ENCODE measurements at places on chromosomes 11 and 22.

GRCh38 chr22:23574371-23574811 lies 5.7 kb downstream of the IGLL1 start:
- DNase-seq: no peak

GRCh38 chr11:3934658-3935057 lies 79.2 kb downstream of the STIM1 start:
- no peak for DNase-seq

DNA sequence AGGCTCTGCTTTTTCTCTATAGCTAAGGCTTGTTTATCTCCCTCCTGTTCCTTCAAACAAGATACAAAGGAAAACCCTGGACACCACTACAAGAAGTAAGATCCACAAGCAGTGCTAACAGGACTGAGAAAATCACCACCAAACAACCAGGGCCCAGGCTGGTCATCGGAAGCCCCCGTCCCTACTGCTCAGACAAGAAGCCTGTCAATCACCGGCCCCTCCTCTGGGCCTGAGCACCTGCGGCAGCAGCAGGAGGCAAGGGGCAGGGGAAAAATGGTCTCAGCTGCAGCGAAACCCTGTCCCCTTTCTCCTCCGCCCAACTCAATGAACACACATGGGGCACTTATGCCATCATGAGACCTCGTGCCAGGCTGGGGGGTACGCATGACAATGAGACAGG lies 155.2 kb downstream of the CEP164 start:
- no peak for DNase-seq

DNA sequence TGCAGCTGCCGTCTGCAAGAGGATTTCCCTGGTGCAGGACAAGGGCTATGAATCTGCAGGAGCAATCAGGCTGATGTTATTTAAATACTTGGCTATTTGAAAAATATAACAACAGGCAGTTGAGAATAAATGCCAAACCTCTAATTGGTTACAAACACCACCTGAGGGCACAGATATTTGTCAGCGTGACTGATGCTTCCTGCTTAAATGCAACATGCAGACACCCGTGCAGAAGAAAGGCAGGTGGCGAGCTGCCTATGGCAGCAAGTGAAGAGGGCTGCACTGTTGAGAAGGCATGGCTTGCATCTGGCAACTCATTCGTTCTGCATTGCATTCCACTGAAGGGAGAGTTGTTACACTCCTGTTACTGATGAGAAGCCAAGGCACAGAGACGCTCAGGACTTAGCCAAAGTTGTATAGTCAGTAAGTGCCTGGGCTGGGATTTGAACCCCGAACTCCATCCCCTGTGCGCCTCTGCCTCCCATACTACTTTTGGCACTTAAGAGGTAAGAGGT lies 350.6 kb downstream of the TENM4 start:
- DNase-seq: no peak

DNA sequence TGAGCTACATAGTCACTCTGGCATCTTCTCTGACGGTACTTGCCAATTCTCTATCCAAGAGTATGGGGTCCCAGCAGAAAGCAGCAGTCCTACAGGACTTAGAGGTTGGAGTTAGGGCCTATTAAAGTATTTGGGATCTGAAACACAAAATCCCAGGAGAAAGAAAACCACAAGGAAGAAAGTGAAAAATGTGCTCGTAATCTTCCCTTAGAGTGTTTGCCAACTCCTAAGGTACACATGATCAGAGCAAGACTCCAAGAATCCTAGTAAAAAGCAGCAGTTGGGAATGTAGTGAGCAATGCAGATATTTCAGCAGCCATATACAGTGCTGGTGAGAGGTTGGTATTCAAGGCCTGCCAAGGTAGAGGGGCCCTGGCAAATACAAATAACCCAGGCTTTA lies 71.6 kb downstream of the EXT2 start:
- no peak for DNase-seq

DNA sequence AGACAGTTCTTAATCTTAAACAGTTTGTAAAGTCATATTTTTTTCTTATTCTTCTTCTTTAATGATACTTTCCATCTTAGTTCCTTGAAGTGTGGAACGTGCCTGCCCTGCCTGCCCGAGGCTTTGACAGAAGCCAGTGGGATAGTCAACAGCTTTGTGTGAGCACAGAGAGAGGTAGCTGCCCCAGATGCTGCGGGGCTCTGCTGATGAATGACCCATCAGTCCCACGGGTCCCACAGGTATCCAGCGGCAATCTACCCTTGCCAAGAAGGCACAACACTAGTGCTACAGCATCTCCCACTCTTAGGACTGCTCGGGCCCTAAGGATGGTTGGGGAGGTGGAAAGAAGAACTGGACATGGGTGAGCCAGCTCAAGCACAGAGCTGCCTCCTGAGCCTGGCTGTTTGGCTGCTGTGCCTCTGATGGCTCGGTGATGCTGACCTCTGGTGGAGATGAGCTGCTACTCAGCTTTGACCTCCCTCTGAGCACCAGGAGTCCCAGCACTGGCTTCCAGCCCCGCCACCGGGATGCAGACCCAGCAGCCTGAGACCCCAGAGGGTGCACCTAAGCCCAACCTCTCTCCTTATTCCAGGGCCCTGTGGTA lies 11.8 kb upstream of the APLNR start:
- peak; percentile 63 for DNase-seq

GRCh38 chr11:39288011-39288410 lies 2171.4 kb downstream of the LRRC4C start:
- DNase-seq: no peak

Measured in progenitor cell of endocrine pancreas (in vitro differentiated cells).